ENCODE measurements at places on chromosomes 5 and 9.

DNA sequence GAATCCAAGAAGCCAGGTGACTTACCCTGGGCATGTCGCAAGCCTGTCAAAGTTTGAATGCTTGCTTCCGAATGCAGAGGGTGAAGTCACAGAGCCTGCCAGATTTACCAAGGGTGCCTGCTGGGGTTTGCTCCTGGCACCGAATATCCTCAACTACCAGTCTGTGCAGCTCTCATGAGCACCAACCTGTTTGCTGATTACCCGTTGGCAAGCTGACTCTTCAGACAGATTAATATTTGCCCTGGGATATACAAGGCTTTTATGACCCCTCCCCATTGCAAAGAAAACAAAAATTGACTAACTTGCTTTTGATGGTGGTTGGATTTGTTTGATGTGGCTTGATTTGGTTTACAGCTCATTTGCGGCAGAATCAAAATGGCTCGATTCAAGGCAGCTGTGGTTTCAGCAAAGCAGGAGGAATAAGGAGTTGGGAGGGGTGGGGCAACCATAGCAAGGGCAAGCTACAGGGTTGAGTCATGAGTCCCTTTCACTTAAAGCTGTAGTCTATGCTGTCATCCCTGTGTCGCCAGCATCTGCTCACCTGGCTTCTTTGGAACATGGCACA is 82.3 kb upstream of the AGXT2 start:
- DNase-seq: no peak

DNA sequence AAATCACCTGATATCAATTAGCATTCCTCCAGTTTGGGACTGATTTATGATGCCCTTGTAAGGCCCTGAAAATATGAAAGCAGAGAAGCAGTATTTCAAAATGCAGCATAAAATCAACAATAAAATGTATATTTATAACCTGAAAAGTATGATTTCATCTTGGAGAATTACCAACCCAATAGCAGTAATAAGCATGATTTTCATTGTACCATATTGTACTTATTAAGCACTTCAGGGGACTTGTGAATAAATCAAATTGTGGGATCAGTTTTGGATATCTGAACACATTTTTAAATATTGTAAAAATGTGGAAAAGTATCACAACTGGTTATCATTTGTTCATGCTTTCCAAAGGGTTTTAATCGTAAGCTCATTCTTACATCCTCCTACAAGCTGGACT is 250.8 kb downstream of the DMRT2 start:
- DNase-seq: no peak

DNA sequence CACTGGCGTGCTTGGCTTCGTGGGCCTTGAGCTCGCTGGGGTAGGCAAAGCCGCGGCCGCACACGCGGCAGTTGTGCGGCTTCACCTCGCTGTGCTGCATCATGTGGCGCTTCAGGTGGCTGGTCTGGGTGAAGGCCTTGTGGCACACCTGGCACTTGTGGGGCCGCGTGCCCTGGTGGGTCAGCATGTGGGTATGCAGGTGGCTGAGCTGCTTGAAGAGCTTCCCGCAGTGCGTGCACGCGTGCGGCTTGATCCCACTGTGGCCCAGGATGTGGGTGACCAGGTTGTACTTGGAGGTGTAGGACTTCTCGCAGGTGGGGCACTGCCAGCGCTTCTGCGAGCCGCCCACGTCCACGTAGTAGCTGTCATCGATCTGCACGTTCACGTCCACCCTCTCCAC is 46.8 kb downstream of the ZNF366 start:
- DNase-seq: no peak

DNA sequence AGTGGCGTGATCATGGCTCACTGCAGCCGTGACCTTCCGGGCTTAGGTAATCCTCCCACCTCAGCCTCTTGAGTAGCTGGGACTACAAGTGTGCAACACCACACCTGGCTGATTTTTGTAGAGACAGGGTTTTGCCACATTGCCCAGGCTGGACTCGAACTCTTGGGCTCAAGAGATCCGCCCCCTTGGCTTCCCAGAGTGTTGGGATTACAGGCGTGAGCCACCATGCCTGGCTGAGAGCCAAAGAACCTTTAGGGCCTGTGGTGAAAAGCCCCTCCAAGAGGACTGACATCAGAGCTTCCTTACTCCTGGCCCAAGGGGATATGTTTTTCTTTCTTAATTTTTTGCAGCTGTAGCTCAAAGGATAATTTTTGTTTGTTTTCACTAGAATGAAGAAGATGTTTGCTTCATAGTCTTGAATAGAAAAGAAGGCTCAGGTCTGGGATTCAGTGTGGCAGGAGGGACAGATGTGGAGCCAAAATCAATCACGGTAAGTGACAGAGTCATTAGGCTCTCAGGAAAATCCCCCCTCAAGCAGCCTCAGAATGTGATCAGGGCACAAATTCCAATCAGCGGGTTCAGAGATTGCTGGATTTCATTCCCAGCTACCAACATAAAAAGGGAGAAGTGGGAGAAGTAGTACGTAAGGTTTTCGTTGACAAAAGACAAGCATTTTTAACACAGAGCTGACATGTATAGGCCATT is 77.1 kb downstream of the GOLPH3 start:
- no peak for DNase-seq

DNA sequence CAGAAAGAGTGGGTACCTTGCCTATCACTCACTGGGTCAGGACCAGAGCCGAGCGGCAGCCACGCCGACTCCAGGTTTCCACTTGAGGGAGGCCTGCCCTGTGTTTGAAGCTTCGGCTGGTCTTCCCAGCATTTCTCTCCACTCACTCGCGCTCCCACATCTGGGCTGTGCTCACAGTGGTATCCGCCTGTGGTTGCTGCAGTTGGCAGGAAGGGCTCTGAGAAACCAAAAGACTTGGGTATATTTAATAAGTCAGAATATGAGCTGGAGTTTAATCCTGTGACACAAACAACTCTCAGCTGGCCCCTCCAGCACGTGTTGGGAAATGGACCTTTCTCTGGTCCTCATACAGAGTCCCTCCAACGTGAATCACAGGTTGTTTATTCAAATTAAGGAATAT is 70.9 kb downstream of the SPRY4 start:
- DNase-seq: no peak

GRCh38 chr5:58459146-58460001 is 512 bp downstream of the PLK2 start:
- peak; percentile 54 for DNase-seq

DNA sequence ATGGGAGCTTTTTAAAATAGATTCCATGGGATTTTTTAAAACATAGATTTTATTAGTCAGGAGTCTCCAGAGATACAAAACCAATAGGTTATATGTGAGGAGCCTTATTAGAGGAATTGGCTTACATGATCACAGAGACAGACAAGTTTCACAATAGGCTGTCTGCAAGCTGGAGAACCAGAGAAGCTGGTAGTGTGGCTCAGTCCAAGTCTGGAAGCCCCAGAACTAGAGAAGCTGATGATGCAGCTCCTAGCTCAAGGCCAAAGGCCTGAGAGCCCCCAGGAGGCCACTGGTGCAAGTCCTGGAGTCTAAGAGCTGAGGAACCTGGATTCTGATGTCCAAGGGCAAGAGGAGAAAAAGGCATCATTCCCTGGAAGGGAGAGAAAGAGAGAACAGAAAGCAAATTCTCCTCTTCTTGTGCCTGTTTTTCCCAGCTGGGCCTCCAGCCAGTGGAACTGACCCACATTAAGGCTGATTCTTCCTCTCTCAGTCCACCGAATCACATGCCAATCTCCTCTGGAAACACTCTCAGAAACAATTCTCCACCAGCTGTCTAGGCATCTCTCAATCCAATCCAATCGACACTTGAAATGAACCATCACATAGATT is 59.3 kb downstream of the AHRR start:
- DNase-seq: no peak

DNA sequence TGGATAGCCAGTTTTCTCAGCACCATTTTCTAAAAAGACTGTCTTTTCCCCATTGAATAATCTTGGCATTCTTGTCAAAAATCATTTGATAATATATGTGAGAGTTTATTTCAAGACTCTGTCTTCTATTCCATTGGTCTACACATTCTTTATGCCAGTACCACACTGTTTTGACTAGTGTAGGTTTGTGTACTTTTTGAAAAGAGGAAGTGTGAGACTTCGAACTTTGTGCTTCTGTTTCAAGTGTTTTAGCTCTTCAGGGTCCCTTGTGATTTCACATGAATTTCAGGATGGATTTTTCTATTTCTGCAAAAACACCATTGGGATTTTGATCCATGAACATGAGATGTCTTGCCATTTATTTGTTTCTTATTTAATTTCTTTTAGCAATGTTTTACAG is 78.5 kb upstream of the ALDH1A1 start:
- DNase-seq: no peak

DNA sequence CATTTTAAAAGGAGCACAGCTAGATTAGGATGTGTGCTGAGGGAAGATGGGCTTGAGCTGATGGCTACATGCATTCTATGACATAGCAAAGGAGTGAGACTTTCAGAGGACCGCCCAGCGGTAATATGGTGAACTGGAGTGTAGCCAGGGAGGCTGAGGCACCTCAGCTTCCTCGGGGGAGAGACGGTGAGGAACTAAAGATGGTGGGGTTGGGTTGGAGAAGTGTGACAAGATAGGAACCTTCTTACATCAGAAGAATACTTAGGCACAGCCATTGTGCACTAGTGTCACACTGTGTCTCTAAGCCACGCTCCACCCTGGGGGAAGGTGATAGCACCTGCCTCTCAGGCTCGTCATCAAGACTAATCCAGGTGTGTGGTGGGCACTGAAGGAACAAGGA is 118.0 kb upstream of the IRX2 start:
- no peak for DNase-seq

GRCh38 chr5:93092349-93093105 is 488.5 kb downstream of the NR2F1-AS1 start:
- no peak for DNase-seq

DNA sequence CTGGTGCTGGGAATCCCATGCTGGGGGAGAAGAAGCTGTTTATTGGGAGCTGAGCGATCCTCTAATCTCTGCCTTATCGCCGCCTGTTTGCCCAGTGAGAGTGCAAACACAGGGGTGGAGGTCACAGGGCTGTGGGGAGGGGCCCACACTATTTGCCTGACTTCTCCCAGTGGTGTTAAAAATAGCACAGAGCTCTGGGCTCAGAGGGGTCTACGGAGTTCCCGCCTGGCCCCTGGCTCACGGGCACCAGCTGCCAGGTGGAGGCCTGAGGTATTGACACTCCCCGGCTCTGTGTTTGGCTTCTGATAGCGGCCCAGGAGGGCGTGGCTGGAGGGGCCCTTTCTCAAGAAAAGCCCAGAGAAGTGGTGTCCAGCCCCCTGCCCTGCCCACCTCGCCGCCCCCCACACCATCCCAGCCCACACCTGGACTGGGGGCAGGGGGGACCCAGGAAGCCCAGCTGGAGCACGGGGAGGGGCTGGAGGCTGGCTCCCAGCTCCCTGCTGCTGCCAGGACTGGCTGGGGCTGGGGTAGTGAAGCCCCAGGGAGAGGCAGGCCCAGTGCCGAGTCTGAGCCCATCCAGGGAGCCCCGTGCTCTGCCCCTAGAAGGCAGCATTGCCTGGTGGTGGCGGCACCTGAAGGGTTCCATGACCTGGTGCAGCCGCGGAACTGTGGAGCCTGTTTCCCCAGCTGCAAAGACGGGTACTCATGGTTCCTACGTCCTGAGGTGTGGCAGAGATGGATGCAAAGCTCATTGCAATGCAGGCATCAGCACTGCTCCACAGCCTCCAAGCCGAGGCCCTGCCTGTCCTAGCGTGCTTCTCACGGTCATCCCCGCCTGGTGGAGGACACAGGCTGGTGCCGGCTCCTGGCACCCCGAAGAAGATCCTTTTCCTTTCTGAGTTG is 35.7 kb upstream of the EGFL7 start:
- DNase-seq: no peak
